Activated CD8-positive, alpha-beta memory T cell treated with anti-CD3 and anti-CD28 coated beads for 4 hours (primary cell): ENCODE measurements at places on chromosomes 1 and 21.

- DNase-seq: no peak
Observed at GRCh38 chr1:213122514-213122929, 71.5 kb downstream of the RPS6KC1 start.

- DNase-seq: no peak
Observed at GRCh38 chr1:230966358-230966873, 12.2 kb downstream of the TTC13 start.

GRCh38 chr1:36529769-36530260, 47.1 kb upstream of the CSF3R start:
- DNase-seq: no peak

DNA sequence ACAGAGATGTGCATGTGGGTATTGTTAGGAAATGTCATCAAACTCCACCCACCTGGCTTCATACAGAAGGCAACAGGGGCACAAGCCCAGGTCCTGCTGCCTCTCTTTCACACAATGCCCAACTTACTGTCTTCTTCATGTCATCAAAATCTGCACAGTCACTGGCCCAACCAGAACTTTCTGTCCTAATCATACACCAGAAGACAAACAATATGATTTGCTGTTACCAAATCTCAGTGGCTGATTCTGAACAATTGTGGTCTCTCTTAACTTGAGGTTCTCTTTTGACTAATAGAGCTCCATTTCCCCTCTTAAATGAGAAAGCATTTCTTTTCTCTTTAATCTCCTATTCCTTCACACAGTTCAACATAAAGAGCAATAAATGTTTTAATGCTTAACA, 7.7 kb downstream of the HSD3B2 start:
- DNase-seq: no peak

DNA sequence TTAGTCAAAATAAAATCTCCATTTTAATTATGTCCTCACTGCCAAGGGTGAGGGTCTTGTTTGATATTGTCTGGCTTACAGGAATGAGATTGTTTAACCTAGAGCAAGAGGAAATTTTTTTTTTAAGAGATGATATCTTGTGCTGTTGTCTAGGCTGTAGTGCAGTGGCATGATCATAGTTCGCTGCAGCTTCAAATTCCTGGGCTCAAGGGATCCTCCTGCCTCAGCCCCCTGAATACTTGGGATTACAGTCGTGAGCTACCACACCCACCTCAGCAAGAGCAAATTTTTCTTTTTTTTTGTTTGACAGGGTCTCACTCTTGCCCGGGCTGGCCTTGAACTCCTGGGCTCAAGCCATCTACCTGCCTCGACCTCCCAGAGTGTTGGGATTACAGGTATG, 84.6 kb downstream of the DISP1 start:
- DNase-seq: no peak

- no peak for DNase-seq
Observed at GRCh38 chr1:201537467-201537866, 1.5 kb upstream of the NAV1 start.
